Left cardiac atrium (tissue), 4 donors: ENCODE measurements at places on chromosomes 5 and 9.

DNA sequence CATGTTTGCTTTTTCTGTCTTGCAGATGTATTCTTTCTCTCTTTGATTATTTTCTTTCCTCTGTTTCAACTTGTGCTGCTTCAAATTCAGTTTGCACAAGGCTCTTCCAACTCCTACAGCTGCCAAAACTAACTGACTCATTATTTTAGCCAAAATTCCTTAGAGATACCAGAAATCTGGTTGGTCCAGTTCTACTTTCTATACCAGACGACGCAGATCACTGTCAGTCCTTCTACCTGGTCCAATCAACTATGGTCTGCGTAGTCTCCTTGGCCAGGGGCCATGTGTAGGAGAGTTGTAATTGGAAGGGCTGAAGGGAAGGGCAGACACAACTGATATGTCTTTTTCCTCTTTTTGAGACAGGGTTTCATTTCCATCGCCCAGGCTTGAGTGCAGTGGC is 51.9 kb upstream of the JAK2 start:
- peak; percentile 61 for DNase-seq

DNA sequence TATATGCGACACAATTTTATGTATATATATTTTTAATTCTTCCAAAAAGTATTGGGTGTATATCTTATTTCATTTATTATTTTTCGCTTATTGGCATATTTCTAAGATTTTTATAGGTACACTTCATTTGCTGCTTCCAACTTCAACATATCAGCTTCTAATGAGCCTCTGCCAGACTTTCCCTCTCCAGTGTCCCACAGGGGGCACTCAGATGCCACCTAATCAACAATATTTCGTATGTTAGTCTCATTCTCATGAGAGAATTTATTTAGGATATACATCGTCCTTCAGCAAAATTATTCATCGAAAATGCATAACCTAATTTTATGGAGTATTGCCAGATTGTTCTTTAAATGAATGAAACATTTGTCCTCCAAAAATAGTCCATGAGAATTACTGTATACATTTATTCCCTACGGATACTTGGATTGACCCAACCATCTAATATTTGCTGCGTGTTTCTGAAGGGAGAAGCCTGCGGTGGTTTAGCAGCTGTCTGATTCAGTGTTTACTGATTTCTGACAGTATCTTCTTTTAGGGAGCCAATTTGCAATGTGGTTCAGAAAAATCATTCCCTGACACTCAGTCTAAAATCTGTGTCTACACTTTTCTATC is 100.6 kb upstream of the SELENOP start:
- DNase-seq = no peak

DNA sequence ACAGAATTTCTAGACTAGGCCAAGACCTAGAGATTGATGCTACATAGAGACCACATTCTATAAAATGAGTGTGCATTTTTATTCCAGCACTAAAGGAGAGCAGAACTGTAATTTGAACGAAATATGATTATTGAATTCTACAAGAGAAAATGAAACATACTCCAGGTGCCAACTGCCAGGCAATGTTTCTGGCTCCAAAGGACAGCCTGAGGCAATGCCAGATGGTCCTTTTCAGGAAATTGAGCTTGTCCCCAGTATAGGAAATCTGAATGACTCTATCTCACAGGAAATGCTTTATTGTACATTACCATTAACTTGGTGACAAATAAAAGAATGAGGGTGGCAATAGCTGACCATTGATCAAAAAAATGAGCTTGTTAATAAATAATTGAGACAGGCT is 28.8 kb upstream of the RASGRF2 start:
- no peak for DNase-seq

DNA sequence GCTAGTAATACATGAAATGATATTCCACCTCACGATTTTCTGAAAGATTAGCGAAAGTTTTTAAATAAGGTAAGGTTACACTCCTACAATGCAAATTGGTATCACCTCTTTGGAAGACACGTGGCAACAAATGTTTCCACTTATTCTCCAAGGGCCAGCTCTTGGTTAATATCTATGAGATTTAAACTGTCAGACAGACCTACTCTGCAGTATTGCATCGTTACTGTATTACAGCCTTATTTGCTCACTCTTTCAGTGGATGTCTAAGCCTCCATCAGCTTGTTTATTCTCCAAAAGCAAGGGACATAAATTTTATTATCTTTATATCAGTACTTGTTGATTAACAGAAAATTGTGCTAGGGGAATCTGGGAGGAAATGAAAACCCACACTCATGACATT is 135.7 kb downstream of the MLLT3 start:
- DNase-seq = no peak

DNA sequence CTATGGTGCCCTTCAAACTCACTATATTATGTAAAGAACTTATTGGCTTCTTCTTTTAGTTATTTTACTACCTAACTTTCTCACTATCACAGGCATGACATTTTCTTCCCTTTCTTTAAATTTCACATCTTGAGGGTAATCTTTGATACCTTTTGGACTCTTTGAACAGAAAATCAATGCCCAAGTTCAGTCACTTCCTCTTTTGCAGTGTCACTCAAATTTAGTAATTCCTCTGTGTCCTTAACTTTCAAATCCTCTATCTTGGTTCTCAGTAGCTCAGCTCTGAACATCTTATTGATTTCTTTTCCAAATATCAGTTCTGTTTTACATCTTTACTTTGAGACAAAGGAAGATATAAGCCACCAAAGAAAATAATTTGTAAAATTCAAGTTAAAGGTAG is 25.5 kb downstream of the CNTLN start:
- DNase-seq = no peak

GRCh38 chr5:84379749-84380148 is 4.9 kb downstream of the EDIL3 start:
- DNase-seq = no peak

DNA sequence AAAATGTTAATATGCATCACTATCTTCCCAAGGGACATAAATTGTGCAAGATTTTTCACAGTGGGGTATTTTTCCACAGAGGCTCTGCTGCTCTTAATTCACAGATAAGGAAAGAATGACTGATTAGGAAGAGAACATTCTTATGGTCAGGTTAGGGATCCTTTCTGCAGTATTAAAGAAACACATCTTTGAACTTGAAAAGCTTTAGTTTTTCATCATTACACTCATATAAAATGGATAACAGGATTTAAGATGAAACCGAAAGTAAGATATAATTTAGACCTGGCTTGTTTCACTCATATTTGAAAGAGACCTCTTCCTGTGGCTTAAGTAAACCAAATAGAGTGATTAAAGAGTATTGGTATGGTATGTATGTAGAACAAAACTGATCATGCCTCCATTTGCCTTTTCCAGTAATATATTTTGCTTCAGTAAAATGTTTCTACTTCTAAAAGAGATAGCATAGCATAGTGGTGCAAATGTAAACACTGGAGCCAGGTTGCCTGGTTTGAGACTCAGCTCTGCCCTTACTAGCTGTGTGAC is 160.0 kb downstream of the PRR16 start:
- no peak for DNase-seq

DNA sequence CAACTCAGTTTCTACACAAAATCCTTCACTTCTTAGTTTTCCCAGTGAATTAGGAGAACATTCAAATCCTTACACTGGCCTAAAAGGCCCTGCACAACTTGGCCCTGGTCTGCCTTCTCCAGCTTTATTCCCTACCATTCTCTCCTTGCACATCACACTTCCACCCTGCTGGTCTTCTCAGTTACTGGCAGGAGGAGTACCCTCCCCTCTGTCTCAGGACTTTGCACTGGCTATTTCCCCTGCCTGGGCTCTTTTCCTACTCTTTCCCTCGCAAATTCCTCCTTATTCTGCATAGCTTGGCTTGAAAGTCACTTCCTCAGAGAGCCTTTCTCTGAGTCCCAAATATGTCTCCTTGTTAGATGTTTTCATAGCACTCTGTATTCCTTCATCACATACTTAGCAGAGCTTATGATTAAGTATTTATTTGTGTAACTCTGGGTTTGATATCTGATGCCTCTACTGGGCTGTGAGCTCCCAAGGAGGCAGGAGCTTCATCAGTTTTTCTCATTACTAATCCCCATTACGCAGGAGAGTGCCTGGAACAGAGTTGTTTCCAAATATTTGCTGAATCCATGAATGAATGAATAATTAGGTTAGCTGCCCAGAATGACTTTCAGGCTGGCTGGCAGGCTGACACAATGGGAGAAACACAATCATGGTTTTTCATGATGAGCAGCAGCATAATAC is 159.8 kb upstream of the KLF9 start:
- DNase-seq = peak; percentile 52

- no peak for DNase-seq
Observed at GRCh38 chr5:119397518-119398380, 41.9 kb downstream of the TNFAIP8 start.

GRCh38 chr9:23779220-23779619 is 46.8 kb downstream of the ELAVL2 start:
- no peak for DNase-seq

GRCh38 chr9:15277400-15278090 is 29.5 kb downstream of the TTC39B start:
- DNase-seq = no peak

GRCh38 chr9:97990259-97990658 is 7.1 kb downstream of the ANP32B start:
- DNase-seq = no peak

- no peak for DNase-seq
Observed at GRCh38 chr5:133242221-133242835, 190.5 kb downstream of the HSPA4 start.

GRCh38 chr5:38816083-38817030 is 29.5 kb upstream of the OSMR start:
- DNase-seq = no peak

DNA sequence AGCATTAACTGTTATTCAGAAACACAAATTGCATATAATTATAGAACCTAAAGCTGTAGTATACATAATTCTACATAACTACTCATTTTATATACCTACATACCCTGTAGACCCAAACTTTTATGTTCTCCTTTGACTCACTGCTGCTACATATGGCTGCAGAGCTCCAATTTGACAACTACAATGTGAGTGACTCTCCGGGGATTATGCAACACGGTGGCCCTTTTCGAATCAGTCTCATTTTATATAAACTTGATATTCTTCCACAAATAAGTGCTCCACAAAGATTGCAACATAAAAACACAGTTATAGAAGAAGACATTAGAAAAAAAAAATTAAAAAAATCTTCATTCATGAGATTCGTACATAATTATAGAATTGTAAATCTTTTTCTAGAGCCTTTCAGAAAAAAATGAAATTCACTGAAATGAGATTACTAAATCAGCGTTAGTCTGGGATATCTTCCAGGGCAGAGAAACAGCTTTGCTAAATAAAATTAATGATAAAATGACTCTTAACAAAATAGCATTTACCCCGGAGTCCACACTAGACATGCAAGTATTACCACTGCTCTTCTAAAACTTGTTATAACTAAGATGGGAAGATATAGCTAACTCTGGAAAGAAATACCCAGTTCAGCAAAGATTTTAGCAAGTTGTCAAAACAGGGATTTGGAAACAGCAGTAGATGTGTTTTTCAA is 52.6 kb downstream of the SRFBP1 start:
- no peak for DNase-seq

GRCh38 chr9:126699401-126699881 is 85.7 kb downstream of the LMX1B start:
- DNase-seq = peak; percentile 14

GRCh38 chr9:30039712-30040111 is 2344.7 kb upstream of the ACO1 start:
- DNase-seq = no peak

GRCh38 chr9:98271479-98271878 is 16.0 kb upstream of the TBC1D2 start:
- DNase-seq = no peak

GRCh38 chr9:20929276-20929675 is 102.2 kb downstream of the HACD4 start:
- DNase-seq = no peak

DNA sequence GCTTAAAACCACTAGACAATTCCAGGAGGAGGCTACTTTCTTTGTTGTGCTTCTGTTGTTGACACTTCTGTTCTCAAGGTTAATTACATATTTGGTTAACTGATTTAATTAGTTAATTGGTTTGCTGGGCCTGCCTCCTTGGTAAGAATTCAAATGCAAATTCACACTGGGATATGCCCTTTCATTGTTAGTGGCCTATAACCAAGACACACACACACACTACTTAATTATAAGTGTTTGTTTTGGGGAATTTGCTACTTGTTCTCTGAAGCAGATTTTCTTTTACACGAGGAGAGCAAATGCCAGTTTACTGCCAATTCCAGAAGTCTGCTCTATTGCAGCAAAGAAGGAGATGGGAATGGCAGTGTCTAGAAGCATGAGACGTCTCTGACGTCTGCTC is 101.6 kb upstream of the BASP1 start:
- DNase-seq = no peak

DNA sequence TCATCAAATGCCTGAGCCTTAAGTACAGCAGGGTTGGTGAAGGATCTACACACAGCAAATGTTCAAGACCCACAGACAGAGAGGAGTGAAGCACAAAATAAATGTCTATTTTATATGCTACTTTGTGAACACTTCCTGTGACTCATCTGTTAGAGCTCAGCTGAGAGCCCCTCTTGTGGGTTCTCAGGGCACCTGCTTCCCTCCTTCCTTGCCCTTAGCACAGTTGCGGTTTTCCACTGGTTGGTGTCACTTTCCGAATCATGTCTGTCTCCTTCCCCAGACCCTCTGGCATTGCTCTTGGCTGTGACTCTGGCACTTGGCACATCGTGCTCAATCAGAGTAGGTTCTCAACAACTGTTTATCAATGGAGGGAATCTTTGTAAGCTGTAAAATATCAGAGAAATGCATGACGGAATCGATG is 128.5 kb upstream of the STC2 start:
- DNase-seq = no peak

DNA sequence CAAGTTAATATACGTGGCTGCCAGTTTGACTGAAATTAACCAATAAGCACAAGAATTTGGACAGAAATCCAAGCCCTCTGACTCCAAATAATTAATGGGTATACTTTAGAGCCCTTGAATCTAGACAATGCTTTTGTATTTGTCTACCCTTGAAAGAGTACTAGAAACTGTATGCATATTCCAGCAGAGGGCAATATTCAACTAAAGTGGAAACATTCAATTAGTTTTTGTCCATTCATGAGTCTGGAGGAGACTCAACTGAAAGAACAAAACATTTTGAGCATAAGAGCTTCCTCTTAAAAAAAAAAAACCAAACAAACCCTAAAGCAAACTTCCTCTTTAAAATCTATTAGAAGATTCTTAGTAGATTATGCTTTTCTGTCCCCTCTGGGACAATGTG is 157.8 kb downstream of the ARHGEF28 start:
- no peak for DNase-seq

- DNase-seq = no peak
Observed at GRCh38 chr5:11150976-11151375, 389.9 kb upstream of the DAP start.

GRCh38 chr5:151961557-151961956 is 36.9 kb upstream of the GLRA1 start:
- no peak for DNase-seq

- DNase-seq = no peak
Observed at GRCh38 chr5:3309538-3309937, 286.1 kb upstream of the IRX1 start.

DNA sequence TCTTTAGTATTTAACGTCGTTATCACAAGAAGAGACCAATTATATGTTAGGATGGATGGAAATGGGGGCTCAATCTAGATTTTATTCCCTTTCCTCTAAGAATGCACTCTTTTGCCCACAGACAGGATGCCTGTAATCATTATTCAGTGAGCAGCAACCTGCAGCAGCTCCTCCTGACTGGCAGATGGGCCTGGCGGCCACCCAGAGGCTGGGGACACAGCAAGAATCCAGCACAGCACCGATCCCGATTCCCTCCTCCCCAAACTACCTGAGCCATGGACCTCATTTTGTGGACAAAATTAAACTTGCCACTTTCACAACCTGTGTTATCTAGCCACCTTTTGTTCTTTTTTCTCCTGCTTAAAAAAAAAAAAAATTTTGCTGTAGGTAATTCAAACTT is 101.0 kb downstream of the USP20 start:
- no peak for DNase-seq
